ENCODE measurements at places on chromosomes 4 and X.
A peak's percentile ranks its signal among the peaks of the same experiment; 100 is the strongest.

DNA sequence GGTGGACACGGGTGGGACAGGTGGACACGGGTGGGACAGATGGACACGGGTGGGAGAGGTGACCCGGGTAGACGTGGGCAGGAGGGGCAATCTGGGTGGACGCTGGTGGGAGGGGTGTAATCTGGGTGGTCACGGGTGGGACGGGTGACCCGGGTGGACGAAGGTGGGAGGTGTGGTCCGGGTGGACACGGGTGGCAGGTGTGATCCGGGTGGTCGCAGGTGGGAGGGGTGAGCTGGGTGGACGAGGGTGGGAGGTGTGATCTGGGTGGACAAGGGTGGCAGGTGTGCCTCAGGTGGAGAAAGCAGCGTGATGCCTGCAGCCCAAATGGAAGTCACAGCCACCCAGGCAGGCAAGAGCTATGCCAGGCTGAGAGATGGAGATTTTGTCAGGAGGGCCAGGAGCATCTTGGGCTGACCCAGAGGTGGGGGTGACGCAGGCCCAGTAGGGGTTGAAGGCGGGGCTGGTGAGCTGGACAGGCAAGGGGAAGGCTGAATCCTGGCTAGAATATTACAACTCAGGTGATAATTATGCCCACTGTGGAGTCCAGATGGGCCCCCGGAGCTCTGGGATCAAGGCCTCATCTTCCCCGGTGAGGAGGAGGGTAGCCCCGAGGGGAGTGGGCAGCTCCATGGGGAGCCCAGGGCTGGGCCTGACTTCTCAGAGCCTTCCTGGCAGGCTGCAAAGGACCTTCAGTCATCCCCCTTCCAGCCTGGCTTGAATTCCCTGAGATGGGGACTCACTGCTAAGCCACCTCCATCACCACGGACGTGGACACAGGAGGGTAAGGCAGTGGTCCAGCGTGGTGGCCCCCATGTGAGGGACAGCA, 100.0 kb downstream of the ADRA2C start:
- DNase-seq: no peak

DNA sequence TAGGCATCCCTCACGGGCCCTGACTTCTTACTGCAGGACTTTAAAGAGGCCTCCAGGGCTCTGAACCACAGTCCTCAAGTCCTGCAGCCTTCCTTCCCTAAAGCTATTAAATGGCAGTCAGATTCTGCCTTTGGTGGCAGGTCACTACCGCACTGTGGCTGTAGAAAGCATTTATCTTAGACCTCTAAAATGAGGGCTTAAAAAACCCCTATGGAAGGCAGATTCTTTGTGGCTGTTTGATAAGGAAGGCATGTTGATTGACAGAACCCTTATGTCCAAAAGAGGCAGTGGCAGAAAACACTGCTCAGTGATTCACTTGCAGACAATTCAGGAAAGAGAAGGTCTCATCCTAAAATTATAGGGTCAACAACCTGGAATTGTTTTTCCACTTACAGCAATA, 79.2 kb downstream of the FBXL5 start:
- DNase-seq: no peak

DNA sequence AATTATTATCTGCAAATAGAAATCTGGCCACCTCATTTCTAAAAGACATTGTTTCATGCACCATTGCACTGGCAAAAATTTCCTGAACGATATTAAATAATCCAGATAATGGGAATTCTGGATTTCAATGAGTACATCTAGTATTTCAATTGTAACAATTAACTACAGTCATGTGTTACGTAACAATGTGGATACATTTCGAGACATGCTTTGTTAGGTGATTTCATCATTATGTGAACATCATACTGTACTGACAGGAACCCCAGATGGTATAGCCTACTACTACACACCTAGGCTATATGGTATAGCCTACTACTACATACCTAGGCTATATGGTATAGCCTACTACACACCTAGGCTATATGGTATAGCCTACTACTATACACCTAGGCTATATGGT, 14.8 kb downstream of the LAMTOR3 start:
- peak; percentile 31 for DNase-seq

- DNase-seq: peak; percentile 4
Observed at GRCh38 chr4:176193126-176193525, 2.3 kb downstream of the SPATA4 start.

DNA sequence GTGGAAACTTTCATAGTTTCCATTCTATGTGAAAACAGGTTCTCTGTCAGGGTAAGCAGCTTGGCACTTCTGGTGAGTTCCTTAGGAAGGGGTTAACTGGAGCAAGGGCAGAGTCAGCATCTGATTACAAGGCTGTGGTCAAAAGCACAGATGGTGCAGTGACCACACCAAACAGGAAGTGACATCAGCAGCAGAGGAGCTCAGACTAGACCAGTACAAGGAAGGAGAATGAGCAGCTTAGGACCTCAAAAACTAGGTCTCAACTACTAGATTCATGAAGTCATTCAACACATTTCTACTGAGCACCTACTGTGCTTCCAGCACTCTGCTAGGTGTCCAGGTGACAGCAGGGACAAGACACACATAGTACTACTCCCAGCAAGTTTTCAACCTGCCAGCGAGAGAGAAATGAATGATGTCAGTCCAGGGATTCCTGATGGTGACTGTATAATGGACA, 130.2 kb downstream of the AMELX start:
- no peak for DNase-seq

GRCh38 chrX:32280921-32281320, 930.4 kb downstream of the DMD start:
- no peak for DNase-seq
